ENCODE measurements at places on chromosomes 2 and 18. TPM values are rescaled to one million over a fixed set of nuclear protein-coding genes. Genes with fewer than 3 reads are reported as not detected.
A peak's percentile ranks its signal among the peaks of the same experiment; 100 is the strongest.

Gene GNLY
- 22.0 TPM for total RNA-seq

Gene PLGLB2
- total RNA-seq: 1.6 TPM

Gene RGPD3
- not detected for total RNA-seq

Gene GRHL1
- total RNA-seq: 0.25 TPM

Gene DYNC1I2
- 48.9 TPM for total RNA-seq

Gene ASTL
- 12.2 TPM for total RNA-seq

Gene MAPRE2
- total RNA-seq: 61.5 TPM

Gene TNFAIP6
- total RNA-seq: not detected

Gene NETO1
- not detected for total RNA-seq

Gene GAD1
- total RNA-seq: 1.9 TPM

Gene MAPK4
- not detected for total RNA-seq

DNA sequence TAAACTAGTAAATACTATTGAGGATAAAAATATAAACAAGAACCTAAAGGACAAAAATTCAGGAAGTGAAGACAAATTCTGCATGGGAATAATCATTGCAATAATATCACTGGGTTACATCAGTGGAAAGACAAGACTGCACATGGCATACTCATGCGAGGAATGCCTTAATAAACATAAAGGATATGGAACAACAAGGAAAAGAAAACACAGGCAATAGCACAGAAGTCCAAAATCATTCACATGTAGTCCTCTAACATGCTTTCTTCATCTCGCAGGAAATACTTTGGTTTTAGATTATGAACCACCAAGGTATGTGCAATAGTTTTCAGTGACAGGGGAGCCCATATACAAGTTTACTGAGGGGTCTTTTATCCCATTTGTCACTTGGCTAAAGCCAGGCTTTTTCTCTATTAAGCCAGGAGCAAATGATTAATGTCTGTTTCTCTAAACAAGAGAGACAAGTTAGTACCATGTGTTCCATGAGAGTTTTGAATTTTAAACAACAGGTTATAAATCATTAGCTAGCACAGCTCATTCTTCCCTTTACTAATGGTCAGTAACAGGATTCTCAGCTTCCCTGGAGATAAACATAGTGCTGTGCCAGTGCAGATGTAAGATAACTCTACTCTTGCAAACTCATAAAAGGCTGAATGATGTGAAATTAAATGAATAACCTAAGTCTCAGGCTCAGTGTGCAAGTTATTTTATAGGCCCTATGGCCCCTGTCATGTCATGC is 353.6 kb upstream of the FSIP2 start:
- no peak for DNase-seq

DNA sequence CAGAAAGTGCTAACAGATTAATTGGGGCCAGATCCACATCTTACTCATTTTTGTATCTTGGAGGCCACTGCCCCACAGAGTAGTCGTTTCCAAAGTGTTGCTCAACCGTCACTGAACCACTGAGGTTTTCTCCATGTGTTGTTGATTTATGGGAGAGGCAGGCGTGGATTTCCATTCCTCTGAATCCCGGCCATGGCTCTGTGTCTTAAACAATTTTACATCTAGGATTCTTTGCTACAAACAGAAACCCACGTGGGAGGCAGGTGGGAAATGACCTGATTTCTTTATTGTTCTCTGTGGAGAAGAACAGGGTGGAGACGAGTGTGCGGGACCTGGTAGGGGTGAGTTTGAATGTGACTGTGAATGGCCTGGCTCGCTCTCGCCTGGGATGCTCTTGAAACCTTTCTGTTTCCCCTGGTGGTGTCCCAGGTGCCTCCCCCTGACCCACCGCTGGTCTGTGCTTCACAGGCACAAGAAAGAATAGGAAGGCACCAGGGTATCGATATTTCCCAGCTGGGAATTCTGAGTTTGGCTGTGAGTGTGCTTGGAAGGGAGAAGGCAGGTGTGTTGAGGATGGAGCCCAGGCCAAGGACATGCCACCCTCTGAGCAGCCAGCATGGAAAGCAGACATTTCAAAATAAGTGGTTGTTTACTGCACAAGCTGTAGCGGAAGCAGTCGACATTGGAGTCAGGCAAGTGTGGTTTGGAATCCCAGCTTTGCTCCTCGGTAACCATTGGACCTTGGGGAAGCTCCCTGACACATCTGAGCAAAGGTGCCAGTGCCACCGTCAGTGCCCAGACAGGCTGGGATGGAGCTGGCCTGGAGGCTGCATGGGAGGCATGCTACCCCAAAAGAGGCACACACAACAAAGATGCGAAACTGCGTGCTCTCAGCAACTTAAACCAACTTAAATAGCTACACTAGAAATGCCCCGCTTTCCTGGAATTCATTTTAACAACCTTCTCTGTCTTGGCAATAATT is 50.0 kb downstream of the LPIN1 start:
- no peak for DNase-seq

DNA sequence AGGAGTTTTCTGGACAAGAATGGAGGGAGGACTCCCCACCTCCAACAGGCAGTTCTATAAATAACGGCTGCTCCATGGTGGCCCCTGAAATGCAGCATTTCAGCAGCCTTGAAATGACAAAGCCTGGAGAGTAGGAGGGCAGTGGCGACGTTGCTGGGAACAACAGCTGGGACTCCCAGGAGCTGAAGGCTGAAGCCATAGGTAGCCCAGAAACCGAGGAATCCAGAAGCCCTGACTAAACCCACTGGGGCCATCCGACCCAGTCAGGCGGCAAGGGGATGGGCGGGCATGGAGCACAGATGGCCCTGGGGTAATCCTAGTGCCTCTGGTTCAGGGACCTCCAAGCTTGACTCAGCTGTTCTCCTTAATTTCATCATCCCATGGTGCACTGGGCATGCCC is 9.0 kb downstream of the PRKAG3 start:
- DNase-seq: no peak

DNA sequence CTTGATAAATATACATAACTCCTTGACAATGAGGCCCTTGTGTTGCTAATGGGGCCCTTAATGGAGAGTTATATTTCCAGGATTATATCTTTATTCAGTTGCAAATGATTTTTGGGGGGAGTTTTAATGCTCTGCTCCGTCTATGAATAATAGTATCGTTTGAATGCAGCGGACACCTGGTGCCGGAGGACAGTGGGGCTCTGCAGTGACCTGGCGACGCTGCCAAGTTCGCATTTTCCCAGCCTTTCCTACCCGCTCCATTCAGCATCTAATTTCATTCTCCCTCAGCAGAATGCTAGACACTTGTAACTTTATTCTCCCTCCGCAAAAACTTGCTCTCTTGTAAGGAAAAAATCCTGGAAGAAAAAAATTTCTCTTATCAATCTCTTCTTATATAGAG is 257.6 kb upstream of the SALL3 start:
- DNase-seq: no peak

DNA sequence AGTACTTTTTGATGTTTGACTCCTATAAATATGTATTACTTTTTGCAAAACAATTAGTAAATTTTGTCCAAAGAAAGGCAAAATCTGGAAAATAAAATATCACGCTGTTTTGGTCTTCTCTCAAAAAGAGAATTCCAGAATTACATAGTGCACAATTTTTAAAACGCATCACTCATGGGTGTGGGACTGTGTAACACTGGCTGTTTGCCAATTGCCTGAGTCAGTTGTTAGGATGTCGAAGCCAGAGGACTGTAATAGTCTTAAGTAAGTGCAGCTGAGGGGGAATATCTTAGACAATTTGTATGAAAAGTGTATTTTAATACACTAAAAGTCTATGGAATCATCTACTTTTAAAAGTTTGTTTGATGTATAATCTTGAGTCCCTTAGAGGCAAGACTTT is 24.1 kb upstream of the EPHA4 start:
- no peak for DNase-seq

DNA sequence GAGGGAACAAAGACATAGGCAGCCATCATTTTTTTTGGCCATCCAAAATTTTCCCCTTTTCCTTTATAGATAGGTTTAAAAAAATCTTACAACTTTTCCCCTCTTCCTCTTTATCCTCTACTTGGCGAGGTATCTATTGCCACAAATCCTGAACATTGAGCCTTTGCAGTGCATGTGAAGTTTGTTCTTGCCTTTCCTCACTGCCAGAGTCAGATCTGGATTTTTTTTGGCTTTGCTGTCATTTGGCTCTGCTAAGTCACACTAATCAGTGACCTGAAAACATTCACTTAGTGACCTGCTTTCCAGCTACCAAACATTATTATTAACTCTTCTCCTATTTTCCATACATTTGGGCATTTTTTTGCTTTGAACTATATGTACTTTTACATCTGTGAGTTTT is 249.2 kb upstream of the ZSWIM2 start:
- DNase-seq: no peak

- no peak for DNase-seq
Observed at GRCh38 chr2:204343685-204344084, 201.6 kb upstream of the PARD3B start.

GRCh38 chr18:27582760-27583412 is 397.8 kb upstream of the CHST9 start:
- no peak for DNase-seq

DNA sequence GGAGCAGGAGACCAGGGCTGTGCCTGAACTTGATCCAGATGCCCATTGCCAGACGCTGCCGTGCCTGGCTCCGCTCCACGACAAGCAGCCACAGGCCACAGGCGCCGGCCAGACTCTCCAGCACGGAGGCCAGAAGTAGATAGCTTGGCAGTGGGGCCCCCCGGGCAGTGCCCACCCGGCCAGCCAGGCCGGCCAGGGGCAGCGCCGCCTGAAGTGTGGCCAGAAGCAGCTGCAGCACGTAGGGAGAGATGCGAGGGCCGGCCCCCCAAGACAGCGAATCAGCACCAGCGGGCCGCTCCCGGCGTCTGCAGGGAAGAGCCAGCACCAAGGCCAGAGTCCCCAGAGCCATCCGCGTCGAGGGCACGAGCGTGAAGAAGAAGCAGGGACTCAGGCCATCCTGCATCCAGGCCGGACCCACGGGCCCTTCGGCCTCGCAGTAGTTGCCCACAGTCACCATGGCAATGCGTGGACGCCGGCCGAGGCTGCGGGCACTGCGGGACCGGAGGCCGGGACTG is 484 bp downstream of the ABCB6 start:
- no peak for DNase-seq

- DNase-seq: no peak
Observed at GRCh38 chr2:181947273-181947672, 38.4 kb upstream of the PPP1R1C start.

DNA sequence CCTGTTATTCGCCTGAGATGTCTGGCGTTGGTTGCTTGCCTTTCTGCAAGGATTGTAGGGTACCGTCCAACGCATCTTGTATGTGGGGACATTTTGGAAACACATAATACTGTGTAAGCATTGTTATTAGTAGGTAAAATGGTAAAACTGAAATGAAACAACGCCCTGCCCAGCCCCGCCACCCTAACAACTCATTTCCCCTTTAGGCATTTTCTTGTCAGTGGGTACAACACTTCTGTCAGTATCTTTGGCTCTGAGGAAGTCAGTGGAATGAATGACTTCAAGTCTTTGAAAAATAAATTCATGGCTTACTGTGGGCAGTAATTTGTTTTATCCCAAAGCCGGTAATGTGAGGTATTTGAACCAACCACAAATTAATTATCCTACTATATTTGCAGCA is 86.0 kb downstream of the FMNL2 start:
- no peak for DNase-seq

GRCh38 chr18:59547581-59548182 is 149.5 kb downstream of the CCBE1 start:
- no peak for DNase-seq

- DNase-seq: no peak
Observed at GRCh38 chr2:62293490-62294271, 97.8 kb downstream of the B3GNT2 start.

GRCh38 chr2:234454433-234454832 is 42.4 kb downstream of the ARL4C start:
- no peak for DNase-seq

GRCh38 chr2:55232863-55233657 is 572 bp downstream of the RPS27A start:
- DNase-seq: peak; percentile 62

DNA sequence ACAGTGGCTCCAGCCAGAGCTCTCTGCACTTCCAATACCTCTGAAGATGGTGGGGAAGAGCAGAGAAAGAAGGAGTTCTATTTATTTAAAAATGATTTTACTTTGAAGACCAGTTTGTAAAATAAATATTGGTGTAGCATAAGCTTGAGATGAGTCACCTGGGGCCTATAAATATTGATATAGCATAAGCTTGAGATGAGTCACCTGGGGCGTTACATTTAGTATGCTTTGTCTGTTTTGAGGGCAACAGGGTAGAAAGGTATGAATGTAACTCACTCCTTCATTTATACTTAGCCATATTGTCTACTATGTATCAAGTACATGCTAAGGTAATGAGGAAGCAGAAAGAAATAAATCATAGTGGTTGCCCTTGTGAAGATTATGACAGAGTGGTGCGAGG is 7.7 kb upstream of the SULT1C4 start:
- no peak for DNase-seq

DNA sequence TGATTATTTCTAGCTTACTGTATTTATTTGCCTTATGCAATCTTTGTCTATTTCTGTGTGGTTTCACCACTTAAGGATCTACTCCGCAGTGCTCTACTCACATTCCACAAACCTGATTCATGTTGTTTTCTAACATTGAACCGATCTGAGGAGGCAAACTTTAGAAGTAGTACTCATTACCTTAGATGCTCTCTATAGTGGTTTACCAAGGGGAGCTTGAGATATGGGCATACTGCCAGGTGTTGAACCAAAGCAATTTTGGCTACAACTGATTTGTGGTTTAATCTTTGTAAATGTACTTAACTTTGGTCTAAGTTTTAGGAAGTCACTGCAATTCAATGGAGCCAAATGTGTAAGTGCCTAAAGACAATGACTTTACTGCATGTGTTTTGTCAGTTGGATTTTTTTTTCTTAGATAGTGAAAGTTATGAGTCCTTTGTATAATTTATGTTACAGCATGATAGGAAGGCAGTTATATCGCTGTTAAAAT is 50.1 kb downstream of the MAP2 start:
- DNase-seq: no peak

- DNase-seq: no peak
Observed at GRCh38 chr18:34928088-34928753, 113.0 kb upstream of the MAPRE2 start.

DNA sequence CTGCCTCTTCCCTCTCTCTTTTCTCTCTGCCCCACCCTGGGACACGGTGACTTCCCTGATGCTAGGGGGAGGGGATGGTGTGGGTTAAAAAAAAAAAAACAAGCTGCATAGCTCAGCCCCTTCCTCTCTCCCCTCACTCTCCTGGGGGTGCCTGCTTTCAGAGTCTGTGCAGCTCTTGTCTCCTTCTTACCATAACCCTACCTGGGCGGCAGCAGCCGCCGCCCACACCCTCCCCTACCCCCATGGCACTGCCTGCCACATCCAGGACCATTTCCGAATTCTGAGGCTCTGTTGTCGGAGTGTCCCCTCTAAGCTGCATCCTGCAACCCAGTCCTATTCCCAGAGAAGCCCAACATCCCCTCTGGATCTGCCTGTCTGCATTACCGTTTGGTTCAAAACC is 16.0 kb downstream of the TTC32 start:
- DNase-seq: no peak

Data from activated naive CD8-positive, alpha-beta T cell treated with anti-CD3 and anti-CD28 coated beads, Interleukin-2, amount 10 ng/mL, durations not matched to agents 7 days and 5 days (primary cell).